Activated CD4-positive, alpha-beta T cell treated with anti-CD3 and anti-CD28 coated beads, Interleukin-2, amount 10 ng/mL, durations not matched to agents 7 days and 5 days (primary cell): ENCODE measurements at places on chromosomes 1 and 21. TPM values are rescaled to one million over a fixed set of nuclear protein-coding genes. Genes with fewer than 3 reads are reported as not detected.

- H3K4me1 ChIP-seq: peaks cover 35% of the 10 kb centered on the region
- no peak overlapping the region for H3K4me3 ChIP-seq
- DNase-seq: no peak
- H3K27me3 ChIP-seq: no peaks in the 10 kb centered on the region
Measured at GRCh38 chr1:53330819-53331218, 2.9 kb upstream of the LRP8 start.

GRCh38 chr1:67704351-67704750, 19.4 kb downstream of the GADD45A start:
- H3K4me1 ChIP-seq: no peaks in the 10 kb centered on the region
- DNase-seq: no peak
- H3K27me3 ChIP-seq: no peaks in the 10 kb centered on the region
- H3K36me3 ChIP-seq: no peaks in the 10 kb centered on the region
- no peak overlapping the region for H3K4me3 ChIP-seq
- H3K27ac ChIP-seq: no peak overlapping the region

Gene VSIG8
- not detected for total RNA-seq

DNA sequence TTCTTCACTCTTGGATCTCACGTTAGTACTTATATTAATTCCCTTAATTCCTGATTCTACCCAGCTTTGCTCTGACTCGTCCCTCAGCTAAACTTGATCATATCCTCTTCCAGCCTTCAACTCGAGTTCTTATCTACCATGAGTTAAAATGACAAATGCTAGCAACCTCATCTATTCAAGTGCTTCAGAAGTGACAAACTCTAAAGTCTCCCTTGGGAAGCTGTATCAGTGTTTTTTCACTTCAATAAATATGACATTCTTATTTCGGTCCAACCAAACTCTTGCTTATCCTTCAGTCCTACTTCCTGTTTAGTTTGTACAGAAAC, 75.3 kb downstream of the FOXJ3 start:
- peaks cover 15% of the 10 kb centered on the region for H3K4me1 ChIP-seq
- H3K27me3 ChIP-seq: no peaks in the 10 kb centered on the region
- H3K36me3 ChIP-seq: peaks cover 40% of the 10 kb centered on the region
- no peak overlapping the region for H3K27ac ChIP-seq

Gene CAPN8
- not detected for total RNA-seq

- H3K36me3 ChIP-seq: no peaks in the 10 kb centered on the region
- no peak for DNase-seq
- H3K27ac ChIP-seq: no peak overlapping the region
- H3K4me3 ChIP-seq: no peak overlapping the region
Measured at GRCh38 chr1:98556521-98557158, 104.9 kb upstream of the SNX7 start.

DNA sequence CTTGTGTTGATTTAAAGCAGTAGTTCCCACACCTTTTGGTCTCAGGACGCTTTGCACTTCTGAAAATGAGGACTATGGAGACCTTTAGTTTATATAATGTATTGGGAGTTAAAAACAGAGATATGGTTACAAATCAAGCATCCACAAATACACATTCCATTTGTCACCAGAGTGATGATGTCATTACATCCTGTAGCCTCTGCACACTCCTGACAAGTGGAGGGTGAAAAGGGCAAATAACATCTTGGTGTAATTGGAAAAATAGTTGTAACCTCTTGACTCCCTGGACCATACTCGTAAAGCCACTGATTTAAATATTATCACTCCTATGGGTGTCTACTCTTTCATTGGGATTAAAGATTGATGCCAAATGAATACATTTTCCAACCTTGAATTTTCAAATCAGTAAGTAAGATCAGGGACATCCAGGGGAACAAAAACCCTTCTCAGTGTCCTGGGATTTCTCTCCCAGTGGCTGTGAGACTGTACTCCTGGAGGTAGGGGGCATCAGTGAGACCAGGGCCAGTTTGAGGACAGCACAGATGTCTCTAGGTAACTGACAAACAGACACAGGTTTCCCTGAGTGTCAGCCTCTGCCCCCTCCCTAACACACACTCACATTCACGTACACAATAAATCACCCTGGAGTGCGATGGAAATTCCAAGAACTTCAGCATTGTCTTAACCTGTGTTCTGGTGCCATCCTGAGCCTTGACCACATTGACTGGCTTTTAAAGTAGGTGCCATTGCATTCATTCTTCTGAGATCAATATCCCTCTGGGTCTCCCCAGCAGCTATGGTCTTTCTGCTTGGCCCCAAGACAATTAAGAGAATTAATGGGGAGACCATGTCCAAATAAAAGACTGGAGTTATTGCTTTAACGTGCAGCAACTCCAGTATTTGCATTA, 63.0 kb downstream of the NR5A2 start:
- H3K4me1 ChIP-seq: no peaks in the 10 kb centered on the region
- H3K27ac ChIP-seq: no peak overlapping the region
- H3K27me3 ChIP-seq: peaks cover 10% of the 10 kb centered on the region
- H3K36me3 ChIP-seq: no peaks in the 10 kb centered on the region
